Hepatocyte (in vitro differentiated cells): ENCODE measurements at places on chromosomes 1 and 21. TPM values are rescaled to one million over a fixed set of nuclear protein-coding genes. Genes with fewer than 3 reads are reported as not detected.

The FLG2 gene
- not detected in 2 replicates for polyA plus RNA-seq

The CA6 gene
- not detected in 2 replicates for polyA plus RNA-seq

The ADORA1 gene
- polyA plus RNA-seq, result 1.6 and 2.0 TPM in 2 replicates

The BATF3 gene
- polyA plus RNA-seq, result 3.2 and 3.5 TPM in 2 replicates

The CSMD2 gene
- 0.04 and 0.10 TPM in 2 replicates for polyA plus RNA-seq

The IL20 gene
- polyA plus RNA-seq, result not detected in 2 replicates

The CD1D gene
- 2.3 and 3.7 TPM in 2 replicates for polyA plus RNA-seq

The IL22RA1 gene
- 3.5 and 8.2 TPM in 2 replicates for polyA plus RNA-seq

The CD1E gene
- polyA plus RNA-seq, result not detected in 2 replicates

The HAO2 gene
- 5.7 and 14.2 TPM in 2 replicates for polyA plus RNA-seq

DNA sequence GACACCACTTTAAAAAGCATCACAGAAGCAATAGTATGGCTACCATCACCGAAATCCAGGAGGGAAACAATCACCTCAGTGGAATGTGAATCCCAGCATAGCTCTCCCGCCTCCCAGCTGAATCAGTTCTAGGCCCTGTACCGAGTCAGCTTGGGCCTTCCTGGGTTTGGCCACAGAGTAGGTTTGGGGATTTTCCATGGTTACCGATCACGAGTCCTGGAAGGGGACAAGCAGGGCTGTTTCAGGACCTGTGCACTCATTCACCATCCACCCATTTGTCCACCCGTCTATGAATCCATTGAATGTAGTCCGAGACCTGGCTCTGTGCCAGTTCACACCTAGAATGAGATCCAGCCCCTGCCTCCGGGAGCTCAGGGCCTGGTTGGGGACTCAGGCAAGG lies 94.2 kb downstream of the ARHGEF10L start:
- DNase-seq, result no peak

- no peak for DNase-seq
Observed at GRCh38 chr1:168676029-168676812, 52.8 kb downstream of the DPT start.

DNA sequence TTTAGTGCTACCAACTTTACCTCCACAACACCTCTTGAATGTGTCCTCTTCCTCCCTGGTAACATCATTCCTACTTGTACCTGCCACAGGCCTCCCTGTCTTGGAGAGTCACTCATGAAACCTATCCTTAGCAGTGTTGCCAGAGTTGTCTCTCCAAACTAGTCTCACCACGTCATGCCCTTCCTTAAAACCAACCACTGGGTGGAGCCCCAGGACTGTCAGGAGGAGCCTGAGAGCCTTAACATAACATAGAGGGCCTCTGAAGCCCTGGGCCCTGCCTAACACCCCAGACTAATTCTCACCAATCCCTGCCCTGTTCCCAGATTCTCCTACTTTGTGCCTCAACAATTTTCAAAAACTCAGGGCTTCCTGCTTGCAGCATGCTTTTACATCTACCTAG lies 65.3 kb downstream of the ZNF697 start:
- peak; percentile 78 for DNase-seq

GRCh38 chr1:108595507-108595906 lies 35.6 kb downstream of the EEIG2 start:
- DNase-seq, result peak; percentile 62

GRCh38 chr1:12327566-12327965 lies 97.7 kb downstream of the VPS13D start:
- no peak for DNase-seq

DNA sequence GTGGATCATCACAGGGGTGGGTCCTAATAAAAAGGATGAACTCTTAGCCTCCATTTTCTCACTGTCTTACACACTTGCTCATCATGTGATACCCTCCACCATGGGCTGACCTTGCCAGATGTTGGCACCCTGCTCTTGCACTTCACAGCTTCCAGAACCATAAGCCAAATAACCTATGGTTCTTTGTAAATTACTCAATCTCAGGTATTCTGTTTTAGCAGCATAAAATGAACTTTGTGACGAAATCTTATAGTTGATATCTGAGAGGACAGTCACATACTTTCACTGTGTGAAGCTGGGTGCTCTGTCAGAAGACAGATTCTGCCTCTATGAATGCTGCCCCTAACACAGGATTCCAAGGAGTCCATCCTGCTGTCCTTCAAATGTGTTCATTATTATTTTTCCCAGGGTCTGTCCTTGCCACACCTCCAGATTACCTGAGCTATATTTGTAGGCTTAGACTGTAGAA lies 13.8 kb downstream of the DUSP10 start:
- DNase-seq, result no peak

GRCh38 chr21:32389337-32390015 lies 3.3 kb downstream of the URB1 start:
- no peak for DNase-seq

- peak; percentile 26 for DNase-seq
Observed at GRCh38 chr21:38434913-38435533, 63.3 kb downstream of the ERG start.

GRCh38 chr1:248807067-248807737 lies 18.5 kb downstream of the SH3BP5L start:
- DNase-seq, result peak; percentile 54

DNA sequence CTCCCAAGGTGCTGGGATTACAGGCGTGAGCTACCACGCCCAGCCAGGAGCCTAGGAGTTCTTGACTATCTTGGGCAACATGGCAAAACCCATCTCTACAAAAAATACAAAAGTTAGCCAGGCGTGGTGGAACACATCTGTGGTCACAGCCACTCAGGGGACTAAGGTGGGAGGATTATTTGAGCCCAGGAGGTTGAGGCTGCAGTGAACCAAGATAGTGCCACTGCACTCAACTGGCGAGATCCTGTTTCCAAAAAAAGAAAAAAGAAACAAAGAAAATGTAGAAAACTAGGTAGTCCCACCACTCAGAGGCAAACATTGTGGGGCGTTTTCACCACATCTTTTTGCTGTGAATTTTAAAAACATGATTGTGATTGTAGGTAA lies 141.3 kb downstream of the ZZZ3 start:
- no peak for DNase-seq

DNA sequence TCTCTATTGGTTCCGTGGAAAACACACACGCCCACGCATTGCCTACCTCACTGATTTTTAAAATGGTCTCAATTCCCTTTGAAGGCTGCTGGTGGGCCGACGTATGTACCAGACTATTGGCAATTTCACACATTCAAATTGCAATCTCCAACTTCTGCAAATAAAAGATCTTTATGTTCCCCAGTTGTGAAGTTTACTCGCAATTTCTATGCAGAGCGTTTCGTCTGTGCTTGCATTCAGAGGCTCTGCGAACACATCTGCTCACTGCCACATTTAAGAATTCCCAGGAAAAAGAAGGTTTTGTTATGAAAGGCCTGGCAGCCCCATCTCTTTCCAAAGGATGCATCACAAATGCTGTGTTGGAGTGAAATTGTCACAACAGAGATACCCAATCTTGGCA lies 288.0 kb upstream of the KAZN start:
- no peak for DNase-seq

DNA sequence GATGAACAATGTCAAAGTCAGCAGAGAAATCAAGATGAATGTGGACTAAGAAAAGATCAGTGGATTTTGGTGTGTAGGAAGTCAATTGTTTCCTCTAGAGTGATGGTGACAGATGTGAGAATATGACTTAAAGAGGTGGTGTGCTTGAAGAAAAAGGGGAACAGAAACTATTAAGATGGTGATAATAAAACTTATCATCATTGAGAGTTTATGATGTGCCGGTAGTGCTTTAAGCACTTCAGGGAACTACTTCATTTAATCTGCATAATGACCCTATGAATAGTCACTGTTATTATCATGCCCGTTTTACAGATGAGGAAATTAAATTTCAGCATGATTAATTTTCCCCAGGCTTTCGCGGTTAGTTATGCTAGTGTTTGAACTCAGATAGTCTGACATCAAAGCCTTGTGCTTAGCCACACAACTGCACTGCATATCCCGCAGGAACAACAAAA lies 246.9 kb upstream of the LRRC7 start:
- DNase-seq, result no peak

DNA sequence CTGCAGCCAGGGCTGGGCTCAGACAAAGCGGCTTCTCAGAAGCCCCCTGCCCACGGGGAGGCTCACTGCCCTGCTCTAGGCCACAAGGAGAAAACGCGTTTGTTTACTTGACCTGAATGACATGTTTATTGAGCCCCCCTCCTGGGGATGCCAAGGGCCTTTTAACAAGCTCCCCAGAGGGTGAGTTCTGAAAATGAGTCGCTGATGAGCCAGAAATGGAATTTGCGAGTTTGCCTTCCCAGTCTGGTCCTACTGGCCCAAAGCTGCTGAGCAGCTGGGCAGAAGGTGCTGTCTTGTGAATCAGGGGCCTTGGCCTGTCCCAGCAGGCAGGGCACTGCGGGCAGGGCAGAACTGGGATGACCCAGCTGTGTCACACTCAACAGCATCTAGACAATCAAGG lies 120.6 kb downstream of the SYF2 start:
- no peak for DNase-seq

DNA sequence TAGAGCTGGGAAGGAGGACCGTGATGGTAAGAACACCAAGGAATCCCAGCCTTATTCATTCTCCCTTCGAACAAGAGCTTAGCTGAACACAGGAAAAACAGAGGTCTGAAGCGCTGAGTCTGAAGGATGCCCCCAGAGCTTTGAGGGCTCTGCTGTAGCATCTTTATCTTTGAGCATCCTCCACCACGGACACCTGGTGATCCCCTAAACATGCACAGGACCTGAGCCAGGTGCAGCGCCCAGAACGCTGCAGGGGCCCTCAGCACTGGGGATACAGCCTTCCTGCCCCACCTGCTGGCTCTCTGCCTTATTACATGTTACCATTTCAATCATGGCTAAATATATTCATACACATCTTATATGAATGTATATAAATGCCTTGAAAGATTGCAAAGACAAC lies 7.7 kb upstream of the GPATCH4 start:
- peak; percentile 62 for DNase-seq

DNA sequence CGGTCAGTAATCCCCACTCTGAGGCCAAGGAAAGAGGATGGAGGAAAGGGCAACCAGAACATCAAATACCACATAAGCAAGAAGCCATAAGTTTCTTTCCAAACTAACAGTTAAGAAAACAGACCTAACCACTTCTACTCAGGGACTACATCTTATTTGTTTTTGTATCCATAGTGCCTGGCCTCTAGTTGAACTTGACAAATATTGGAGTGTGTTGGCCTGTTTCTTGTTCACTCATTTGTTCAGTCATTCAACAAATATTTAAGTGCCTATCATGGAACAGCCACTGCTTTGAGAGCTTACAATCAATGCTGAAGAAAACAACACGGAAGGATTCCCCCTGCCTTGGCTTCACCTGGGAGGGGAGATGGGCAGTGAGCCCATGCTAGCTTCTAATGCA lies 69.7 kb downstream of the ST6GALNAC3 start:
- DNase-seq, result no peak
